HT1080 (cell line): ENCODE measurements at places on chromosomes 12 and 14. TPM values are rescaled to one million over a fixed set of nuclear protein-coding genes. Genes with fewer than 3 reads are reported as not detected.

DNA sequence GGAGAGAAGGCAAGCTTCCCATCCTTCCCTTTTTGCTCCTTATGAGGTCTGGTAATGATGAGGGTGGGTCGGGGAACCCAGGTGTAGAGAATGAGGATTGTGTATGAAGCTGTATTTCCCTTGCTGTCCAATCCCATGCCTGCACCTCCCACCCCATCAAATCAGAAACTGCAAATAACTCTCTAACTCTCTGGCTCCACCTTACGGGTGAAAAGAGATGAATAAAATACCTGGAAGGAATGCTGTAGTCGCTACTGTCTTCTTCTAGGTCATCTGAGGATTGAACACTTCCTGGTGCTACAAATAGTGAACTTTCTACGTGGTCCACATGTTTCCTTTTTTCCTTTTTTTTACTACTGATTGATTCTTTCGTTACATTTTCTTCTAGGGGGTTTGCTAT, 38.9 kb upstream of the DICER1 start:
- no peak for DNase-seq

GRCh38 chr14:54301359-54301758, 95.4 kb upstream of the CDKN3 start:
- DNase-seq: no peak

DNA sequence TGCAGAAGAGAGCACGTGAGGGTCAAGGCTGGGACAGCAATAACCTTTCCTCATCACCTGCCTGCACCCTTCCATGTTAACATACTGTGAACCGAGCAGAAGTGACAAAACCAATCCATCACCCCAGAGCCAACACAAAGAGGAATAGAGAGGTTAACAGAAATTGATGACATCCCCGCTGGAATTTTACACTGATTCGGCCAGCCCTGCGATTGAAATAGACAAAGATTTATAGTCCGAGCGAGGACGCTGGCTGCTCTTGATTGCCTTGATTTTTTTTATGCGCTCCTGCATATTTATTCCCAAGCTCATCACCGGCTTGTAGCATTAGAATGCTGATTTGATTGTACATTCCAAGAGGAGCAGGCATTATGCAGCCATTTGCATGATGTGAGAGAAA, 729.7 kb downstream of the BCL11B start:
- DNase-seq: no peak

DNA sequence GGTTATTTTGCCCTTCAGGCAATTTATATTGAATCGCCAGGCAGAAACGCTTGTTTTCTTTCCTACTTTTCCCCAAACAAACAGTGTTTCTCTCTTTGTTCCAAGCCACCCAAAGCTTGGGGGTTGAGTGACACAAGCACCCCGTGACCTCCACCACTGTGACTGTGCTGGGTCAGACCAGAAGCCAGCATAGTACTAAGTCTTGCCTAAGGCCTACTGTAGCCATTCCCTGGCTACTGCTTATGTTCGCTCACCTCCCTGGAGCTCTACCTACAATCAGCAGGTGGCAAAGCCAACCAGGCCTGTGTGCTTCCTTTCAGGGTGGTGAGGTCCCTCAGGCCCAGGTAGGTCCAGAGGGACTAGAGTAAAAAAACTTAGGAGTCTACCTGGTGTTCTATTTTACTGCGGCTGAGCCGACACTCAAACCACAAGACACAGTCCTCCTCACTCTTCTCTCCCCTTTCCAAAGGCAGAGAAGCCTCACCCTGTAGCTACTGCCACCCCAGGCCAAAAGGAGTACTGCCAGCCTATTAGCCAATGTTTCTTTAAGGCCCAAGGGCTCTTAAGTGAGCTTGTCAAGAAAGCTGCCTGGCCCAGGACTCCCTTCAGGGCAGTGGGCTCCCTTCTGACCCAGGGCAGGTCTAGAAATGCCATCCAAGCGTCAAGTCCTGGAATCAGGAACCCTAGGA, 411.8 kb upstream of the MIS18BP1 start:
- DNase-seq: peak; percentile 16

DNA sequence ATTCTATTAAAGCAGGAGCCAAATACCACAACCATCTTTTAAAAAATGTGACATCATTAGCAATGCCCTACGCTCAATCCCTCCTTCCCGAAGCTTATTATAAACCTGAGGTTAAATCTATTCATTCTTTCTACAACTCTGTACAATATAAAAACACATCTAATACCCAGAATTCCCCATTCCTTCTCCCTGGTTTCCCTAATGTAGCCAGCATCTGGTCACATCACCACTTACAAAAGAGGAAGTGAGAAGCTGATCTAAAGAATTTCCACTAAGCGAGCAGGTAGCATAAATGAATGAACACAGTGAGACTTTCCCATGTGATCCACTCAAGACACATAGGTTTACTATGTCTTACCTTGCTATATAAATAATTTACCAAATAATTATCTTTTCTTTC, 90.4 kb downstream of the LRP6 start:
- DNase-seq: no peak

- DNase-seq: no peak
Observed at GRCh38 chr14:70890826-70891659, 16.2 kb upstream of the PCNX1 start.

DNA sequence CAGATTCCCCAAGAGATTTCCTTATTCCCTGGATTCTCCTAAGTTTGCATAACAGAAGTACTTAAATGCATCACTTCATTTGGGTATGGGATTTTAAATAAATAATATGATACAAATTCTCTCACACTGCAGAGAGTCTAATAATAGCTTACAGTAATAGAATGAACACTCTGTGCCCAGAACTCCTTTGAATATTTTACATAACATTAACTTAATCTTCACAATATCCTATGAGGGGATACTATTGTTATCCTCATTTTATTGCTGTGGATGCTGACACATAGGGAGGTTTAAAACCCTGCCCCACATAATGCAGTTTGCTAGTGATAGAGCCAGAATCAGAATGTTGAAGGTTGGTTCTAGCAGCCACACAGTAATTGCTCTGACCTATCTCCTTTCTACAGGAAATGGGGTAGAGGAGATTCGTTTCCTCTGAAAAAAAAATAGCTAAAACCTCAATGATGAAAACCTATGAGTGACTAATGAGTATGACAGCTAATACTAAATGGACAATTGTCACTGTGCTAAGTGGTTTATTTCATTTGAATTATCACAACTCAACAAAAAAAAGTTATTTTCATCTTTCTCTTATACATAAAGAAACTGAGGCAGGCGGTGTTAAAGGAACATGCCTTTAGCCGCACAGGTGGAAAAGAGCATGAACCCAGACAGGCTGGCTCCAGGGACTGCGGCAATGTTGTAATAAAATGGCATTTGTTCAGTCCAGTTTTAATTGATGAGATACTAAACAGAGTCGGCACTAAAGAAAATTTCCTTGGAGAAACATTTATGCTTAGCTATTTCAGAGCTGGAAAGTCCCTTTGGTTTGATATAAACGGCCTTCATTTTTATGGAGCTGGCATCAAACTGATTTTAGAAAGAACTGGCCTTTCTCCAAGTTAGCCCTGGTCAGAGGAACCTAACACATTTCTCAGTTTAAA, 880.9 kb downstream of the NRXN3 start:
- DNase-seq: peak; percentile 70

DNA sequence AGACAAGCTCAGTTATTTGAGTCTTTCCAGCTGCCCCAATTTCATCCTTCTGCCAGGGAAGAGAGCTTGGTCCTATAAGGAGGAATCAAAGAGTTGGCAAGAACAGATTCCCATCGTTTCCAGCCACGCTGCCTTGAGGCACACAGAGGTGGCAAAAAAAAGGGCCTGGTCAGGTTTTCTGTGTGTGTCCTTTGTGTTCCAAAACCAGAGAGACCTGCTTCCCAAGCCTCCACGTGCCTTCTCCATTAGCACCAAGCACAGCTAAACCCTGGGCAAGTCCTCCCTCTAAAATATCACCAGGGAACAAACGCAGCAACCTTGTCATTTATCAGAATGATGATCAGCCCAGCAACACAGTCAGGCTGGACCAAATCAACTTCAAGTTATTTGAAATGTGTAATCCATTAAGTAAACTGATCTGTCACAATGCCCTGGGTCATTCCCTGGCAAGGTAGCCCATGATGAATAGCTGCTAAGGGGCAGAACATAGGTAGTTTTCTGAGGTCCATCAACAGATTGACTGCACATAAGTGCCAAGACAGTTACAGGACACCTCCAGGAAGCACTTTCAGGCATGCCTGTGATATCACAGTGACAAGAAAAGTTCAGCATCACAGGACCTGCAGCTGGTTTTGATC, 28.6 kb upstream of the C12orf42 start:
- no peak for DNase-seq

GRCh38 chr14:61475316-61475715, 153.9 kb downstream of the PRKCH start:
- DNase-seq: peak; percentile 46

POTEG gene
- total RNA-seq: 2.0 and 2.2 TPM in 2 replicates

CIT gene
- 25.4 and 29.9 TPM in 2 replicates for total RNA-seq

GRIP1 gene
- total RNA-seq: 0.37 and 1.5 TPM in 2 replicates
